ENCODE measurements at places on chromosomes 1 and 21. TPM values are rescaled to one million over a fixed set of nuclear protein-coding genes. Genes with fewer than 3 reads are reported as not detected.

Gene TSPAN2
- total RNA-seq = 498 TPM

Gene TTC34
- total RNA-seq = 0.60 TPM

Gene CNST
- 25.6 TPM for total RNA-seq

Gene GPR161
- total RNA-seq = 30.8 TPM

Gene SPRR2F
- not detected for total RNA-seq

Gene FCGR1A
- total RNA-seq = not detected

Gene RGS1
- total RNA-seq = not detected

Gene MR1
- 2.7 TPM for total RNA-seq

Gene KANK4
- total RNA-seq = 1.3 TPM

Gene CCDC185
- total RNA-seq = not detected

Gene ICOSLG
- 5.2 TPM for total RNA-seq

Gene LIPI
- not detected for total RNA-seq

Measured in chondrocyte (in vitro differentiated cells).